ENCODE measurements at places on chromosomes 11 and 22.

DNA sequence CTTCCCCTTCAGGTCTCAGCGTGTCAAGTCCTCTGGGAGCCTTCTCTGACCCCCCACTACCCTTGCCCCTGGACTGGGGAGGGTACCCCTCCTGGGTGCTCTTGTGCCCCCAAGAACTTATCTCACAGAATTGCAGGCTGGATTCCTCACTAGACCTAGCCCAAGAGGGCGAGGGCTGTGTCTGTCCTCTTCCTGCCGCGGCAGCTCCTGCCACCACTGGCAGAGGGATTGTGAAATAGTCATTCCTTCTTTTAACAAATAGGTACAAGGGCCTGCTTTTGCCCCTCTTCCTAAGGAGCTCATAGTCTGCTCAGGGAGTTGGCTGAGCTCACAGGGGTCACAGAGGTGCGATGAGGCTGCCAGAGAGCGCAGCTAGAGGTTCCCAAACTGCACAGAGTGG lies 5.5 kb downstream of the RAB36 start:
- DNase-seq: no peak

- no peak for DNase-seq
Observed at GRCh38 chr11:117679461-117679860, 117.6 kb downstream of the DSCAML1 start.

GRCh38 chr22:36384766-36385481 lies 2.8 kb downstream of the MYH9 start:
- DNase-seq: no peak

DNA sequence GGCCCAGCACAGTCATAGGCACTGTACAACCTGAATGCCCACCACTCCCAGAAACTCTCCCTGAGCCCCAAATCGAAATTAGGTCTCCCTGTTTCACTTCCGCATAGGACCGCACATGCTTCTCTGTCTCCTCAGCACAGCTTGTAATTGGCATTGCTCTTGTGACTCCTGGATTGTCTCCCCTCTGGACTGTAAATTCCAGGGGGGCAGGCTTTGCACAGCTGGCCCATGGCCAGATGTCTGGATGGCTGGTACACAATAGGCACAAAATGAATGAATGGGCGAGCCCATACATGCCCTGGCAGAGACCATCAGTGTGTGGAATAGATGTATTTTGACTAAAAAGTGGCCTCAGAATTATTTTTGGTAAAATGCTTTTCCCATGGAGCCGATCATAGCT lies 63.3 kb upstream of the PHF21B start:
- no peak for DNase-seq

- DNase-seq: no peak
Observed at GRCh38 chr22:28172892-28173670, 254.0 kb upstream of the PITPNB start.

DNA sequence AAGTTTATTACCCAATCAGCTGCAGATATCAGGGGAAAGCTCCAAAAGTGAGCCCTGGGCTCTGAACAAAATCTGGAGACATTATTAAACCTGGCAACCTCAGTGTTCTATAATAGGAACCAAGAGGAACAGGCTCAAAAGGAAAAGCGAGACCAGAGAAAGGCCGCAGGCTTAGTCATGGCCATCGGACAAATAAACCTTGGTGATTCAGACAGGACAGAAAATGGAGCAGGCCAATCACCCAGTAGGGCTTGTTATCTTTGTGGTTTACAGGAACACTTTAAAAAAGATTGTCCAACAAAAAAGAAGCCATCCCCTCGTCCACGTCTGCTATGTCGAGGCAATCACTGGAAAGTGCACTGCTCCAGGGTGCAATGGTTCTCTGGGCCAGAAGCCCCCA lies 7.7 kb upstream of the PANX1 start:
- no peak for DNase-seq

- DNase-seq: no peak
Observed at GRCh38 chr11:59573216-59573615, 42.4 kb downstream of the OSBP start.

DNA sequence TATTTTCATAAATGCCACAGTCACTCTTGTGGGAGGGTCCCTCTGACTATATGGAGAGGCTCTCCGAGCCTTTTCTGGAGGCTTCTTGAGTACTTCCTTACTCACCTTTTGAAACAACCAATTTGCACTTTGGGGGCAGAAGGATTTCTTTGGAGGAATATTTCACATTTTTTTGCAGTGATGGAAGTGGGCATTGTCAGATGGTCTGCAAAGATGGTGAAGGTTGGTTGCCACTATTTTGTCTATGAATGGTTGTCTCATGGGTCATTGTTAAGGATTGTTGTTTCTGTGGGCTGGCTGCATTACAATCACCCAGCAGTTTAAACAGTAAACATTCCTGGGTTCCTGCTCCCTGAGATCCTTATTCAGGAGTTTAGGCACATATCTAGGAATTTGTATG lies 388.2 kb downstream of the TMEM135 start:
- no peak for DNase-seq

DNA sequence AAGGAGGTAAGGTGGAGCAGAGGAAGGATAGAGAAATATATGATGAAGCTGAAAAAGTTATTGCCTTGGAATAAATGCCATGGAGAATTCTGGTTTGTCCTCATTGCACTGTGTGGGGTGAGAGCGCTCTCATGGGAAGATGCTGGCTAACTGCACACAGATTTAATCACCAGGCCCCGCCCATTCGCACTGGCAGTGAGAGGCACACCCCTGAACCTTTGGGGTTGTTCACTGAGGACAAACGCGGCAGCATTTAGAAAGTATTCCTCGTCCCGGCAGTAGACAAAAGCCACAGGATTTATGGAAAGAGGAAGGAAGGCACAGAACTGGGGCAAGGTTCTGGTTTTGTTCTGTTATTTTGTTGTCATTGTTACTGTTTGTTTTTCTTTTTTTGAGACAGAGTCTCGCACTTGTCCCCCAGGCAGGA lies 70.2 kb downstream of the MED15 start:
- no peak for DNase-seq

Data from activated CD4-positive, CD25-positive, alpha-beta regulatory T cell treated with anti-CD3 and anti-CD28 coated beads, Interleukin-2, amount 50 U/mL, for 16 hours (primary cell).